Pericardium fibroblast (primary cell): ENCODE measurements at places on chromosomes 6 and 20. TPM values are rescaled to one million over a fixed set of nuclear protein-coding genes. Genes with fewer than 3 reads are reported as not detected.

The CLVS2 gene
- total RNA-seq: not detected in 2 replicates

The ANKEF1 gene
- 0.58 and 0.68 TPM in 2 replicates for total RNA-seq

The DHX16 gene
- 21.2 and 21.7 TPM in 2 replicates for total RNA-seq

The CD24 gene
- total RNA-seq: 0.34 and 7.5 TPM in 2 replicates

The MYL9 gene
- total RNA-seq: 83.9 and 230 TPM in 2 replicates

The ACTL10 gene
- total RNA-seq: 1.4 and 3.7 TPM in 2 replicates

The PET117 gene
- total RNA-seq: 8.9 and 14.5 TPM in 2 replicates
